MG63 (cell line): ENCODE measurements at places on chromosomes 7 and 10.

- no peak for DNase-seq
These were observed 95.8 kb downstream of the SEMA3C start for GRCh38 chr7:80823057-80823456.

DNA sequence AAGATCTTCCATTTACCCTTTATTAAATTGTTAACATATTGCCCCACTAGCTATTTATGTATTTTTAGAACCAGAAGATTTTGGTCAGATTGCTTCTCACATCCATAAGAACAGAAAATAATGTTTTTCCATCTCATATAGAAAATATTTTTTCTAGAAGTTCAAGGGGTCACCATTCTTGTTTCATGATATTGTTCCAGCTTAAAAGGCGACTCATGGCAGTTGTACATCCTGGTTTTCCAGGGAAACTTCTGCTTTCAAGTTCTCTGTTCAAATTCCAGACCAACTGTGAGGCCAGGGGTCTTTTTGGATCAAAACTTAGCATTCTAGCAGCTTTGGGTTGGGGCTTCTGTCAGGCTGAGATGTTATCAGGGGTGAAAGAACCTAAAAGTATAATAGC is 84.4 kb downstream of the LRRC4 start:
- no peak for DNase-seq

GRCh38 chr7:128084896-128085608 is 53.8 kb upstream of the LRRC4 start:
- no peak for DNase-seq

- DNase-seq, result no peak
These were observed 6.3 kb upstream of the DDIT4 start for GRCh38 chr10:72267381-72267780.

DNA sequence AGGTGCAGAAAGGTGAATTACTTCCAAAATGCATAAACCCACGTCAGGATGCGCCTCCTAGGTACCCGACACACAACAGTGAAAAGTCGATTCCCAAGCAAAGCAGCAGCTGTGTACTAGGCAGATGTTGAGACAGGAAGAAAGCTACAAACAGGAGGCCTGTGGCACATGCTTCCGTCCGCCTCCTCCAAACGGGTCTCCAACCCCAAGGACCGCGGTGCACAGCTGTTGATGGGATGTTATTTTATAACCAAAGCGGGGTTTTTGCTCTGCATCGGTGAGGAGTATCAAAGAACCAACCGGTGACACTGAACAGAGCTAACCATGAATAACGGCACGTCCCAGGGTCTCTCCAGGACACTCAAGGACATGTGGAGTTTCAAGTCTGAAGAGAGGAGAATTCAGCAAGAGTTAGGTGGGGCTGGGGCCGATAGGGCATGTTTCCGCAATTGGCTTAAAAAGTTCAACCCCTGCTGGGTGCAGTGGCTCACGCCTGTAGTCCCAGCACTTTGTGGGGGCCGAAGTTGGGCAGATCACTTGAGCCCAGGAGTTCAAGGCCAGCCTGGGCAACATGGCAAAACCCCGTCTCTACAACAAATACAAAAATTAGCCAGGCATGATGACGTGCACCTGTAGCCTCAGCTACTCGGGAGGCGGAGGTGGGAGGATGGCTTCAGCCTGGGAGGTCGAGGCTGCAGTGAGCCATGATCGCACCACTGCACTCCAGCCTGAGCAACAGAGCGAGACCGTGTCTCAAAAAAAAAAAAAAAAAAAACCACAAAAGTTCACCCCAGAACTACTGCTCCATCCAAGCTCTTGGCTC is 108.0 kb downstream of the SMURF1 start:
- no peak for DNase-seq

DNA sequence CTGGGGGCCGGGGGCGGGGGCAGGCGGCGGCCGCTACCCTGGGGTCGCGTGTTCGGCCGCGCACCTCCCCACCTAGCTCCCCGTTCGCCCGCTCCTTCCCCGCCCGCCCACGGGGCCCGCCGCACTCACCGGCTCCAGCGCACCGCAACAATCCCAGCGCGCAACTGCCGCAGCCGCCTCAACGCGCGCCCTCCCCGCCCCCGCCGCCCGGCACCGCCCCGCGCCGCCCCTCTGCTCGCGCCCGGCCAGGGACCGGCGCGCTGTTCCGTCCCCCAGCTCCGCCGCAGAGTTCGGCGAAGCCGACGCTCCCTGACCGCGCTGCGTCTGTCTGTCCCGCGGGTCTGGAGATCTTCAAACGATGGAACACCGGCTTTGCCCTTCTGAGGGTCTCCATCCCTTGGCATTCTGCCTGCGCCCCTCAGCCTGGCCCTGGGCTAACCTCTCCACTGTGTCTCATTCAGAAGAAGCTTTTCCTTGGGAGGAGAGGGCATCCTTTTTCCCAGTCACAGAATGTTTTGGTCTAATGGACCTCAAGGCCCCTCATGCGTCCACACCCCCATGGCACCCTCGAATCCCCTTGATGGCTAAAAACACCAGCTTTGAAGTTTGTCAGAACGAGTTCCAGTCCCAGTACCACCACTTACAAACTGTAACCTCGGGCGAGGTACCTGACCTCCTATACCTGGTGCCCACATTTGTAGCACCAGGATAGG is at the start of gene NT5C2:
Gene NT5C2 (minus strand): TSS at position 166 of the 713 bp plus-strand sequence. CDS start 18,314 bp downstream, outside the sequence.
- DNase-seq, result peak; percentile 84
